ENCODE measurements at places on chromosomes 12 and 14. TPM values are rescaled to one million over a fixed set of nuclear protein-coding genes. Genes with fewer than 3 reads are reported as not detected.
A peak's percentile ranks its signal among the peaks of the same experiment; 100 is the strongest.

GRCh38 chr12:52221912-52222457, 11.1 kb upstream of the KRT7 start:
- DNase-seq = peak; percentile 80

DNA sequence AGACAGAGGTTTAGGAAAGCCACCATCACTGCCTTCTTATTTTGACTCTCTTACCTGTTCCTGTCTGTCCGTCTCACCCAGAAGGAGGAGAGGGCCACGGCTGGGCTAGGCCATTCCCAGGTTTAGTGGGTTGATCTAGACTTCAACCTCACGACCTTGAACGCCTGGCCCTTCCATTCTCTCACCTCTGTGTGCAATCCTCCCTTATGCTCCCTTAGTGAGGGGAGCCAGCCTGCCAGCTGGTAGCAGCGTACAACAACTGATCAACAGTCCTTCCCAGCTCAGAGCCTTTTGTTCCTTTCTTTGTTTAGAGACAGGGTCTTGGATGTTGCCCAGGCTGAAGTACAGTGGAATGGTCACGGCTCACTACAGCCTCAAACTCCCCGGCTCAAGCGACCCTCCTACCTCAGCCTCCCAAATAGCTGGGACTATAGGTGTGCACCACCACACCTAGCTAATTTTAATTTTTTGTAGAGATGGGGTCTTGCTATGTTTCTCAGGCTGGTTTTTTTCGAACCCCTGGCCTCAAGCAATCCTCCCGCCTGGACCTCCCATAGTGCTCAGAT, 123.9 kb downstream of the ZNF664 start:
- DNase-seq = peak; percentile 9

GRCh38 chr14:78329371-78329770, 159.2 kb downstream of the NRXN3 start:
- DNase-seq = no peak

DNA sequence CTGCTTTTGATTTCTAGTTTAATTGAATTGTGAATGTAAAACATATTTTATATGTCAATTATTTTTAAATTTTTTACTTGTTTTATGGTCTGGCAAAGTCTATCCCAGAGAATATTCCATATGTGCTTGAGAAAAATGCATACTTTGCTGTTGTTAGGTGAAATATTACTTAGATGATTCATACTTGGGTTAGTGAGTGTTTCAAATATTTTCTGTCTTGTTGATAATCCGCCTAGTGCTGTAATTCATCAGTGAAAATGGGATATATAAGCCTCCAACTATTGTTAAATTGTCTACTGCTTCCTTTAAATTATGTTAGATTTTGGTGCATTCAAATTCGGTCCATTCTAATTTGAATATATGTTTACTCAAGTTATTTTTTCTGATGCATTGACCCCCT, 395.5 kb downstream of the LRFN5 start:
- DNase-seq = no peak

DNA sequence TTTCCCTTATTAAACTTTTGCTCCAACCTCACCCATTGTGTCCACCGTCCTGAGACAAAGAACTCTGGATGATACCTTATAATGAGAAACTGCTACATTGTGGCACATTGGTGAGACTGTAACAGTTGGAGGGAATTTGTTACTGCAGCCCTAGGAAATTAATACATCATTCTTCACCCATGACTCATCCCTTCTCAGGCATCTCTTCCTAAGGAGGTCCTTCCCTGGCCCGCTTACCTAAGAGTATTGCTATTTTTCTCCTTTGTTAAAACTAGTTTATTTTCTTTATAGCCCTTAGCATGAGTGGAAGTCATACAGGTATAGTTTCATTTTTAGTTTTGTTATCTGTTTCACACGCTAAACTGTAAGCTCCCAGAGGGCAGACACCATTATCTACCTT, 87.1 kb downstream of the TMEM260 start:
- no peak for DNase-seq

- DNase-seq = no peak
Measured at GRCh38 chr14:38880643-38881524, 222.2 kb downstream of the SEC23A start.

- DNase-seq = no peak
Measured at GRCh38 chr14:68586896-68587751, 205.7 kb downstream of the ZFP36L1 start.

DNA sequence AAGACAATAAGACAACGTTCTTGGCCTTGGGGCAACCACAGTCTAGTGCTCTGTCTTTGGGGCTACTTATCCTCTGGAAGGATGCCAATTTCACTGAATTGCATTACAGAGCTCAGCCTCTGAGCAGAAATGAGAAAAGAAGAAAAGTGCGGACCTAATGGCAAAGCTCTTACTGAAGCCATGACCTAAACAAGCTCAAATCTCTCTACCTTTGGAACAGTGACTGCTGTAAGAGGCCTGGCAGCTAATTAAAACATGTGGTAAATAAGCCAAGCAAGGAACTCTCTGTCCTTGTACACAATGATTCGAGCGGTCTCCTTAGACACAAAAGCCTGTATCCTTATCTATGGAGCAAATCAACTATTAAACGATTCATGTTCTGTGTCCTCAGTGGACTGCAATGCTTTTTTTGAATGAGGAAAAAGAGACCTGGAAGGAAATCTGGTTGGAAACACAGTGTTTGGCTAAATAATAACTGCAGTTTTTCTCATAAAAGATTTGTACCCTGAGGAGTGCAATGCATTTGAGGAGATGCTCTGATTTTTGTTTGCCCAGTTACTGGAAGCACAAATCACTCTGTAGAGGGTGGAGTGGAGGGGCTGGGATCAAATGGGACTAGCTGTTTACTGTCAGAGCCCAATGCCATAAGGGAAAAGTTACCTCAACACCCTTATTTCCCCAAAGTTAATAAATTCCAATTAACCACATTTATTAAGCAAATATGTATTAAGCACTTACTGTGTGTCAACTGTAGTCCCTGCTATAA, 113.9 kb downstream of the NDUFA12 start:
- DNase-seq = no peak

DNA sequence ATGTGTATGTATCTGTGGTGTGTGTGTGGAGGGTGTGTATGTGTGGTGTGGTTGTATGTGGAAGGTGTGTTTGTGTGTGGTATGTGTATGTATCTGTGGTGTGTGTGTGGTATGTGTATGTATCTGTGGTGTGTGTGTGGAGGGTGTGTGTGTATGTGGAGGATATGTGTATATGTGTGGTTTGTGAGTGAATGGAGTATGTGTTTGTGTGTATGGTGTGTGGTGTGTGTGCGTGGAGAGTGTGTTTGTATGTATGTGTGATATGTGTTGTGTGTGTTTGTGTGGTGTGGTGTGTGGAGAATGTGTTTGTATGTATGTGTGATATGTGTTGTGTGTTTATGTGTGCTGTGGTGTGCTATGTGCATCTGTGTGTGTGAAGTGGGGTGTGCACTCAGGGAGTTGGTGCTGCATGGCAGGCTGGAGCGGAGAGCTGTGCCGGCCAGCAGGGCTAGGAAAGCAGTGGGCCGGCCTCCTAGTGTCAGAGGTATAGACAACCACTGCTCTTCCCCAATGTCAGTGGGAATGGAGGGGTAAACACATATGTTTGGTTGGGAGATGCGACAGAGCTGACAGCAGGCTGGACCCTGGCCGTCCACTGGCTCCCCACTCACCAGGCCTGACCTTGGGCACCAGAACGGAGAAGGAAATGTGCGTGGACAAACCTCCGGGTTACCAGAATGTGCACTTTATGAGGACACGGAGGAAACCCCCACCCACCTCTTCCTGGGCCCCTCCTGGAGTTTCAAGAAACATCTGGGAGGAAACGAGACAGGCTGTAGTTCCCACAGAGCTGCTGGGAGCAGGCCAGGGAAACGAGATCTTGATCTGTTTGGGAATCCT, 60.7 kb downstream of the CLMN start:
- peak; percentile 69 for DNase-seq

- peak; percentile 87 for DNase-seq
Measured at GRCh38 chr12:94174576-94174975, 26.2 kb downstream of the PLXNC1 start.

Gene BATF
- total RNA-seq = 0.65 TPM

Gene MAP3K9
- 1.5 TPM for total RNA-seq

Gene SLC8A3
- total RNA-seq = 0.19 TPM

Gene TGM1
- 0.48 TPM for total RNA-seq

Gene LRTM2
- total RNA-seq = not detected

Gene TMEM253
- 0.48 TPM for total RNA-seq

Measured in cardiac septum (tissue), 1 donor.